ENCODE measurements at places on chromosomes 3 and 15.

DNA sequence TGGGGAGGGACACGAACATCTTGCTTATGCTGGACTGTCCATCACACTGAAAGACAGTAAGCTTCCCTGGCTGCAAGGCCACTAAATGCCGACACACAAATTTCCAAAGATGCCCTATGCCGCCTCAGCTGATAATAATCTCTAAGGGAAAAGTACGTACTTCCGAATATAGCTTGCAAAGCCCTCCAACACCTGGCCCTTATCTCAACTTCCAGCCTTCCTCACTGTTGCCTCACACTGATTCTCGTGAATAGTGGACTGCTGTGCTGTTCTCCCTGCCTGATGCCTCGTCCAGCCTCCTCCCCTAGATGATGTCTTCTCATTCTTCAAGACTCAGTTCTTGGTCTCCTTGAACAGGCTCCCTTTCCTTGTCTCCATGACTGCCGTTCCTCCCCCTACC, 72.3 kb downstream of the CD47 start:
- DNase-seq = no peak

DNA sequence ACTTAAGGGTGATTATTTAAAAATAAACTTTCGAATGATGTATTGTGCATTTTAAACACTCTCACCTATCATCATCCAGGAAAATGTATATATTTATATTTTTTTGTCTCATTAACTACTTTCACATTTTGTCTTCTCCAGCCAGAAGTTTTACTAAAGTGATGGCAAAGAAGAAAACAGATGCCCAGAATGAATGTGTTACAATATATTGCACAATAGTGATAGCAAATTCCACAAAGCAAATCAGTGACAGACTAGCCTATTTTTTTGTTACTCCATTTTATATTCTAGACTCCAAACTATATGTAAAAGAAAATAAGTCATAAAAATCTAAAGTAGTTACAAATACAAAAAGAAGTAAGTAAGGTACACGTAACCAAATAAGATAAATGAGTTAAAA, 414.7 kb downstream of the EPHA3 start:
- DNase-seq = no peak

DNA sequence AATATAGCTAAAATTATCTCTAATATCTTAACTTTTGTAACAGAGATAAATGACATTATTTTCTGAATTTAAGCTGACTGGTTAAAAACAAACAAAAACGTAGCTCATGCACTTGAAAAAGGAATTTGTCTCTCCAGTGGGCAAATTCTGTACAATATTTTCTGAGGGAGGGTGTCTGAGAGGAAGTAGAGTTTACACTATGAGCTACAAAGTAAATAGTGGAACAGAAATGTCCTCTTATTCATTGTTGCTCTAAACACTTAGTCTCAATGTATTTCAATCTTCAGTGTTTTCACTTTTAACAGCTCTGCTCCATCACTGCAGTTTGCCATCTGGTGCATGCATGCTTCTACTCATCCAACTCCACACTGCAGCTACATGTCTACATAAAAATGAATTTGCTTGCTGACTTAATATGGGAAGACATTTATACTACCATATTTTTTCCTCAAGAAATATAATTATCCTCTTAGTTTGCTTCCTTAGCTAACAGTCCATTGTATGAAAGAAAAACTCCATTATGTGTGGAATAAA, 817.4 kb upstream of the LMCD1 start:
- DNase-seq = no peak

DNA sequence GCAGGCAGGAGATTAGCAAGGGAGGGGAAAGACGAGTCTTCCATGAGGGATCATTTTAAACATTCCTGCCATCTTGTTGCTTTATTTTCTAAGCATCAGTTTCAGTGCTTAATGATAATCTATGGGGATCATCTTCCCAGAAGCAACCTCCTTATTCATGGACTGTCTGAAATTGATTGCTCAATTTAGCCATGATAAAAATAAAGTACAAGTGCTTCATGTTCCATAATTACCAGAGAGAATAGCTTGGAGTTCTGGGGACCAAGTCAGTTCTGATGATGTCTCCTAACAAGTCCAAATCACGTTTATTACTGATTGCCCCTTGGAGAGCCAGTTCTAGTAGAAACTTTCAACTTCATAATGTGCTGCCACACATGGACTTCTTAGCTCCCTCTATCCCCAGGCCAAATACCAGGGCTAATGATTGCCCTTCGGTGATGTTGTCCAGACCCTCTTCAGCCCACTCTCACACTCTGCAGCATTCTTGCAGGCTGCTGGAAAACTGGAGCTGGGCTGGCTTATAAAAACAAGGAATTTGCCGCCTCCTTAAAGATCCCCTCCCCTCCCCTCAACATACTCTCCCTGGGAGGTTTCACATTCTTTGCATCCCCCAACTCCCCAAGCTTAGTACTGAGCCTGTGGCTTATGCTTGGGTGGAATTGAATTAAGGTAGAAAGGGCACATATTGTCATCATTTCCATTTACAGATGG, 222.1 kb upstream of the ADAMTS9 start:
- DNase-seq = peak; percentile 15

- peak; percentile 68 for DNase-seq
These were observed at the start of gene SPTSSB for GRCh38 chr3:161371441-161372320. Gene SPTSSB, minus strand, starts transcription at chr3:161371517. Its CDS starts 25,194 bp downstream, at chr3:161346323.

- DNase-seq = no peak
These were observed 37.9 kb upstream of the TSC22D2 start for GRCh38 chr3:150370122-150370602.

GRCh38 chr3:72375237-72376076, 472.8 kb downstream of the SHQ1 start:
- no peak for DNase-seq

GRCh38 chr15:69031013-69032001, 16.8 kb downstream of the NOX5 start:
- peak; percentile 77 for DNase-seq

DNA sequence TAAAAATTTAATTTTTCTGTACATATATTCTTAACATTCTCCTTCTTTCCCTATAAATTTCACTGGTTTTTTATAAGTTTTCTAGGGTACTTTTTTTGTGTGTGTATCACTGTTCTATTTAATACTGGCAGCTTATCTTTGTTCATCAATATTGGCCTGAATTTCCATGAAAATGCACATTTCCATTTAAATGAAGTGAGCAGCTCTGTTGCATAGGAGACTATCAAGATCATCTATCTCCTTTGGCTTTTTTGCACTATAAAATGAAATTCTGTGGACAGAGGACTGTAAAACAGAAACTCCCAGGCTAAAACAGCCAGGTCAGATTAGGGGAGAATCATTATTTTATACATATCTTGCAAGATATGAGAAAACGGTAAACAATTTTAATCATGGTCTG, 277.0 kb upstream of the ARL6 start:
- no peak for DNase-seq

Data from BE2C (cell line).